ENCODE measurements at places on chromosomes 4 and X. TPM values are rescaled to one million over a fixed set of nuclear protein-coding genes. Genes with fewer than 3 reads are reported as not detected.

SUPT20HL2 gene
- total RNA-seq, result not detected

C4orf50 gene
- not detected for total RNA-seq

TMEM144 gene
- 4.6 TPM for total RNA-seq

SPANXN3 gene
- total RNA-seq, result not detected

HSFX3 gene
- total RNA-seq, result not detected

DIPK2B gene
- not detected for total RNA-seq

LRCH2 gene
- total RNA-seq, result not detected

IL2RG gene
- 0.08 TPM for total RNA-seq

MAGEA12 gene
- total RNA-seq, result 6.2 TPM

RNF128 gene
- 61.5 TPM for total RNA-seq

SAGE1 gene
- total RNA-seq, result not detected

Data from HT-29 (cell line).